ENCODE measurements at places on chromosomes 7 and 10. TPM values are rescaled to one million over a fixed set of nuclear protein-coding genes. Genes with fewer than 3 reads are reported as not detected.

- H3K4me3 ChIP-seq, result no peak overlapping the region
- no peaks in the 10 kb centered on the region for H3K36me3 ChIP-seq
- no peak for DNase-seq
- no peaks in the 10 kb centered on the region for H3K27me3 ChIP-seq
- H3K4me1 ChIP-seq, result no peaks in the 10 kb centered on the region
Observed at GRCh38 chr7:67566101-67566500, 569.5 kb downstream of the TYW1 start.

The LRIT1 gene
- total RNA-seq, result not detected

- H3K4me3 ChIP-seq, result no peak overlapping the region
Observed at GRCh38 chr7:33738260-33738935, 166.9 kb upstream of the BMPER start.

DNA sequence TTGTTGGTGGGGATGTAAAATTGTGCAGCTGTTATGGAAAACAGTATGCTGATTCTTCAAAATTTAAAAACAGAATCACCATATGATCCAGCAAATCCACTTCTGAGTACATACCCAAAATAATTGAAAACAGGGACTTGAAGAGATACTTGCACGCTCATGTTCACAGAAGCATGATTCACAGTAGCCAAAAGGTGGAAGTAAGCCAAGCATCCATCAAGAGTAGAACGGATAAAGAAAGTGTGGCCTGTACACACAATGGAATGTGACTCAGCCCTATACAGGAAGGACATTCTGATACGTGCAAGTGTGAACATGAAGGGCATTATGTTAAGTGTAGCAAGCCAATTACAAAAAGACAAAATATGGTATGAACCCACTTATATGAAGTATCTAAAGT is 696.7 kb upstream of the CELF2 start:
- H3K36me3 ChIP-seq, result no peaks in the 10 kb centered on the region
- H3K4me1 ChIP-seq, result no peaks in the 10 kb centered on the region
- no peak for DNase-seq
- no peaks in the 10 kb centered on the region for H3K27me3 ChIP-seq
- H3K4me3 ChIP-seq, result no peak overlapping the region

The MAGI2 gene
- 19.1 TPM for total RNA-seq

DNA sequence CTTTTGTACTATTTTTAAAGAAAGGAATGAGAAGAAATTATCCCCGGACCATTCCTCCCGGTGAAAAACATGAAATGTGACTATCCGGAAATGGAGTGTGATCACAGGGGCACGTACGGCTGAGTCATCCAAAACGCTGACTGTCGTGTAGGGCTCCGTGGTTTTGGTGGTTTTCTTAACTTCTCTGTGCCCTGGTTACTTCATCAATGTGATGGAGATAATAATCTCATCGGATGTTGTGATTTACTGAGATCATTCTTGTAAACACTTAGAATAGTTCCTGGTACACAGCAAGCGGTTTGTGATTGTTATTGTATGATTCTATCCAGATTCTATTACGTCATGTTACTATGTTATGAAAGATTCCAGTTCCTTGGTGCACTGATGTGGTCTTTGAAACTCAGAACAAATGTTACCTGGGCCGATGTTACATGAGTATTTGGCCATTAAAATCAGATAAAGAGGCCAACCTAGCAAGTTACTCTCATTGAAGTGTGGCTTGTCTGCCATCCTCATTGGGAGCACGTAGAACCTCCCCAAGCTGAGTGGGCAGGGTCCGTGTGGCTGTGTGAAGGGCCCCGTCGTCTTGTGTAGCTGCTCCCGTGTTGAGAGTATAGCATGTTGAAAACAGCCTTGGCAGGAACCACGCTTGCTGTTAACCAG is 99.5 kb downstream of the CAMK1D start:
- H3K4me3 ChIP-seq, result no peak overlapping the region
- no peak for DNase-seq
- H3K4me1 ChIP-seq, result no peaks in the 10 kb centered on the region
- H3K27ac ChIP-seq, result no peak overlapping the region
- no peaks in the 10 kb centered on the region for H3K27me3 ChIP-seq

The PLEKHS1 gene
- not detected for total RNA-seq

DNA sequence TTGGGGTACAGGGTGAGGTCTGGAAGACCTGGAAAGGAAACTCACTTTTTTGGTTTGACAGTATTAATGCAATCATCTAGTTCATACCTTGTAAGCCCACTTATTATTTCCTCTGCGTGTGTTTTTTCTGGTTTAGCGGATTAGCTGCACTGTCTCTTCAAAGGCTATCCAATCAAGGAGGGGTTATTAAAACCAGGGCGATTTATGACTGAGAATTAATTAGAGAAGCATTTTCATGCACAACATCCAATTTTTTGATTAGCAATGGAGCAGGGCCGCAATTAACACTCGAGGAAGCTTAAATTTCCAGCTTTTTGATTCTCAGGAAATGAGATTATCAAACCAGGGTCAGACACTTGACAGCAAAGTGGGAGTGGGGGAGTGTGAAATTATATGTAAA is 248.9 kb downstream of the EXOC4 start:
- H3K27me3 ChIP-seq, result no peaks in the 10 kb centered on the region
- no peak for DNase-seq
- no peaks in the 10 kb centered on the region for H3K4me1 ChIP-seq
- no peak overlapping the region for H3K27ac ChIP-seq
- H3K36me3 ChIP-seq, result no peaks in the 10 kb centered on the region

The ICA1 gene
- total RNA-seq, result 8.7 TPM

The ITGB8 gene
- 19.3 TPM for total RNA-seq

GRCh38 chr7:128681794-128682537 is 9.9 kb downstream of the GARIN1A start:
- H3K4me1 ChIP-seq, result no peaks in the 10 kb centered on the region
- no peaks in the 10 kb centered on the region for H3K36me3 ChIP-seq
- H3K27me3 ChIP-seq, result no peaks in the 10 kb centered on the region
- no peak overlapping the region for H3K4me3 ChIP-seq
- DNase-seq, result no peak

DNA sequence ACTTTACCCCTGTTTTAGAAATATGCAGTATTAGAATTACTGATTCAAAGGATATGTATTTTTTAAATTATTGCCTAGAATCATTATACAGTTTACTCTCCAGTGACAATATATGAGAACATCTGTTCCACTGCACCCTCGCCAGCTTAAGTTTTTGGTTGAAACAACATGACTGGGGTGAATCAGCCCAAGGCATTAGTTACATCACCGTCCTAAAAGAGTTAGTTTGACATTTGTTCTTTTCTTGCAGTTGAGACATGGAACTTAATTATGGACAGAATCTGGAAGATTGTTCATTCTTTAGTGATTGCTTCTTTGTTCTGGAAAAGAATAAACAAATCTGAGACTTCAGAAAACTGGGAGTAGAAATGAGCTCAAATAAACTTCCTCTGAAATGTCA is 167.3 kb upstream of the DKK1 start:
- no peak for DNase-seq
- no peak overlapping the region for H3K27ac ChIP-seq
- H3K4me1 ChIP-seq, result no peaks in the 10 kb centered on the region
- H3K36me3 ChIP-seq, result no peaks in the 10 kb centered on the region
- H3K27me3 ChIP-seq, result no peaks in the 10 kb centered on the region
- H3K4me3 ChIP-seq, result no peak overlapping the region

DNA sequence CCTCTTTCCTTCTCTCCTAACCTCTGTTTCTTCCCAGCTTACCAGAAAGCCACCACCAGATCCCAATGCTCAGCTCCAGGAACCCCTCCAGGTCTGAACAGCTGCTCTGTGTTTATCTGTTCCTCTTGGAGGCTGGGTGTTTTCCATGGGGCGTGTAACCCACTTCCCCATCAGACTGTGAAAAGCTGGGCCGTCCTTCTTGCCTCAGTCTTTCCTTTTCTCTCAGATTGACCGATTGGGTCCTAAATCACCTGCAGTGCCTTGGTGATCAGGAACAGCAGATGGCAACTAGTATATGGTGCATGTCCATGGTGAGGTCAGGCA is 4.8 kb downstream of the SH3PXD2A start:
- H3K4me1 ChIP-seq, result peaks cover 56% of the 10 kb centered on the region
- H3K36me3 ChIP-seq, result no peaks in the 10 kb centered on the region
- peak overlapping the region; percentile 82 for H3K27ac ChIP-seq

- H3K27ac ChIP-seq, result peak overlapping the region; percentile 88
- H3K4me1 ChIP-seq, result peaks cover 50% of the 10 kb centered on the region
- no peak overlapping the region for H3K4me3 ChIP-seq
- DNase-seq, result peak; percentile 62
Observed at GRCh38 chr10:132643709-132644526, 106.3 kb downstream of the INPP5A start.

The TDRD1 gene
- not detected for total RNA-seq

- DNase-seq, result no peak
- no peaks in the 10 kb centered on the region for H3K4me1 ChIP-seq
- peaks cover 35% of the 10 kb centered on the region for H3K36me3 ChIP-seq
- peak overlapping the region; percentile 96 for H3K27ac ChIP-seq
- H3K27me3 ChIP-seq, result no peaks in the 10 kb centered on the region
- no peak overlapping the region for H3K4me3 ChIP-seq
Observed at GRCh38 chr7:120951826-120952225, 1.2 kb downstream of the ING3 start.

DNA sequence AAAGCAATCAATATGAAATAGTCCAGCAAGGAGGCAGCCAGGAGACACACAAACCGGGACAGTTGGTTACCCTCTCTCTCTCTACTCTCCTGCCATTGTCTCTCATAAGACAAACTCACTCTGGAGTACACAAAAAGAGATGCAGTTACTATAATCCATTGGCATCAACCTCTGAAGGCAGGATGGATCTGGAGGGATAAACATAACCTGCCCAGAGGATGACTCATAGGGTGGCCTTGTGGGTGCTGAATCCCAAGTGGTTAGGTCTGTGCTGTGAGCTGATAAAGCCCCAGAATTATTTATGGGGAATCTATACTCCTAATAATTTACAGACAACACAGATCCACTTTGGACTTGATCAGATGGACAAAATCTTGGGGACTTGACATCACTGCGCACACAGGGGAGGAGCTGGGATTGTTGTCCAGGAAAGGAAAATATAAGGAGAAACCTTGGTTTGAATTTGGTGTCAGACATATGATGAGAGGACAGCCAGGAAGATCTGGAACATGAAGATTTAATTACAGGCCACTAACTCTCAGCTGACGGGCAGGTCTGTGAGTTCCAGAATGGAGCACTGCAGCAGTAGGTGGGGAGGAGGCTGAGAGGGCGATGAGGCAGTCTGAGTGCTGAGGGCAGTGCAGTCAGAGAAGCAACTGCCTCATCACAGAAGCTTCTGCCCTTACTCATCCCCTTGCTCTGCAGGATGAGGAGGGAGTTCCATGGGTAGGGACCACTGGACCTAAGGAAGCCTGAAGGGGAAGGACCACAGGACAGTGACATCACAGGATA is 113.9 kb upstream of the PRSS58 start:
- no peak for DNase-seq
- H3K27me3 ChIP-seq, result no peaks in the 10 kb centered on the region
- no peaks in the 10 kb centered on the region for H3K36me3 ChIP-seq
- H3K4me1 ChIP-seq, result no peaks in the 10 kb centered on the region
- H3K27ac ChIP-seq, result no peak overlapping the region

DNA sequence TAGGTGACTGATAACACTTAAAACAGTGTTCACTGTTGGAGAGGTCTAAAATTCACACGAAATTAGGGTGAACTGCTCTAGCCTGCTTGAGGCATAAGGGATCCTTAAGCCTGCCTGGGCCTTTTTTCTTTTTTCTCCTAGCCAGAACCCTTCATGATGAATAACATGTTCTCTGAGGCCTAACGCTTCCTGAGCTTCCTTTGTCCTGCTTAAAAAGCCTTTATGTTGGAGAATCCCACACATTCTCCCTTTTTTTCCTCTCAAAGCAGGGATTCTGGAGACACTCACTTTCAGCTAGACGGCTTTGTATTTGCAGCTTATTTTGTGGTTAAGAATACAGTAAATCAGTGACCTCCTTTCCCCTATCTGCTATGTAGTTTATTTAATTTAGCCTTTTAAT is 354.7 kb upstream of the PHF14 start:
- no peaks in the 10 kb centered on the region for H3K36me3 ChIP-seq
- no peaks in the 10 kb centered on the region for H3K4me1 ChIP-seq
- H3K4me3 ChIP-seq, result no peak overlapping the region
- no peak for DNase-seq
- no peak overlapping the region for H3K27ac ChIP-seq

- no peaks in the 10 kb centered on the region for H3K27me3 ChIP-seq
- DNase-seq, result no peak
- no peak overlapping the region for H3K4me3 ChIP-seq
- H3K36me3 ChIP-seq, result no peaks in the 10 kb centered on the region
- no peaks in the 10 kb centered on the region for H3K4me1 ChIP-seq
- H3K27ac ChIP-seq, result no peak overlapping the region
Observed at GRCh38 chr7:142098004-142098403, 13.5 kb upstream of the MGAM2 start.

The COL13A1 gene
- total RNA-seq, result 5.5 TPM

The SFRP4 gene
- 1.2 TPM for total RNA-seq

The CFAP69 gene
- total RNA-seq, result 5.4 TPM

DNA sequence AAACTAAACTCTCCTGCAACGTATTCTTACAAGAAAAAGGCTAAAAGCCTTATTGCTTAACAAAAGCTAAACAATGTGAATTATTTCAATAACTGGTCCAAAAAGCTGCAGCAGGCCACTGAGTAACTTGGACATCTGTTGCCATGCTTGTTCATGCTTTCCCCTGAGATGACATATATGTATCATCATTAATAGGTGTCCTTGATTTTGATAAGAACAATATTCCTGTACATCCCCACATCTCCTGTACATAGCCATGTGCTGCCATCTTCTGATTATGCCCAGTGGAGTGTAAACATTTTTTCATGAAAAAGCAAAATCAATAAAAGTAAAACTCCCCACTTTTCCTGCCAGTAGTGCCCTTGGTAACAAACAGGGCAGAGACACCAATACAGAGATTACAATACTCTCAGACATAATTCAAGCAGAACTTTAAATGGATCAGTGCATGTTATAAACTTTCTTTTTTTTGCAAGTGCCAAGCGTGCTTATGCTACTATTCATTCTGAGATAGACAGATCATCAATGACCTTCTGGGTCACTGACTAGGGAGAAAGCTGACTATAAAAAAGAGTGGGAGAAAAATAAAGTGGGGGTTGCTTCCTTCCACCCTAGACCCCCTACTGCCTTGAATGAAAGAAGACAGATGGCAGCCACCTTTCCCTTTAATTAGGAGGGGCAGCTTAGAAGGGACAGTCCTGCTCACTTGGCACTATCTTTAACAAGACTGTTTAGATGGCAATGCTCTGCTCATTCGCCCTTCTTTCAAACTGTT is 205.5 kb upstream of the KLF14 start:
- H3K27ac ChIP-seq, result no peak overlapping the region
- H3K4me1 ChIP-seq, result no peaks in the 10 kb centered on the region
- H3K27me3 ChIP-seq, result no peaks in the 10 kb centered on the region
- DNase-seq, result no peak
